ENCODE measurements at places on chromosomes 4 and X. TPM values are rescaled to one million over a fixed set of nuclear protein-coding genes. Genes with fewer than 3 reads are reported as not detected.

- H3K27me3 ChIP-seq, result peaks cover 14% of the 10 kb centered on the region
- no peak overlapping the region for H3K4me3 ChIP-seq
- H3K4me1 ChIP-seq, result no peaks in the 10 kb centered on the region
Measured at GRCh38 chr4:56531823-56532222, 26.2 kb downstream of the ARL9 start.

GRCh38 chrX:66680451-66680850, 41.6 kb upstream of the EDA2R start:
- no peaks in the 10 kb centered on the region for H3K36me3 ChIP-seq
- no peak overlapping the region for H3K27ac ChIP-seq
- H3K4me1 ChIP-seq, result no peaks in the 10 kb centered on the region
- DNase-seq, result no peak

DNA sequence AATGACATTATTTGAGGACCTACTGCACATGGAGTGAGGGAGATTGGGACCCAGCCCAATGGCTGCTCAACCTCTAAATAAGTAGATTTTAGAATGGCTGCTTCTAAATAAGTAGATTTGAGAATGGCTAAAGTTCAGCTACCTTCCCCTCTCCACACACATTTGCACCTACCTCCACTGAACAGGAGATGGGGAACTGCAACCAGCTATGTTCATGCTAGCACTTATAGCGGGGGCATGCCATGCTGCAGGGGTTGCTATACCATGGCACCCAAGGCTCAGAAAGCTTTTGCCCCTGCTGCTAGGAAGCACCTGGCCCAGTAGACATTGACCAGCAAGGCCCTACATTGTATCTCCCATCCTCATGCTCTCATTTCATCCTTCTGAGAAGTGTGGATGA, 70.2 kb upstream of the MAOA start:
- no peaks in the 10 kb centered on the region for H3K36me3 ChIP-seq
- no peaks in the 10 kb centered on the region for H3K4me1 ChIP-seq
- DNase-seq, result no peak

DNA sequence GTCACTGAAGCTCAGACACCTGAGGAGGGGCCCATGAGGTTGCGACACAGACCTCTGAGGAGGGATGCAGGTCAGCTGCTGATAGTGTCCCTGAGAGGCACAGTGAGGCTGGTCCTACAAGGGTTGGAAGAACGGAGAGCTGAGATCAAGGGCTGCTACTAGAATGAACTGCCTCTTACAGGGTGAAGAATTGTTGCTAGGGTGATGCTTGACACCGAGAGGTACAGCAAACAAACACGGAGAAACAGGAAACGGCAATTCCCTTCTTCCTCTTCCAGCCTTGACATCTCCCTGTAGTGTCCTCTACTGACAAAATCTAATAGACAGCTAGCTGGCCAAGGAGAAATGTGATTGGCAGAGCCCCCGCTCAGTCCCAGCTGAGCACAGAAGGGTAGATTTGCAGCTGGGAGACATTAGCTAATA, 11.8 kb upstream of the HPGDS start:
- no peaks in the 10 kb centered on the region for H3K36me3 ChIP-seq
- no peak overlapping the region for H3K4me3 ChIP-seq
- no peaks in the 10 kb centered on the region for H3K27me3 ChIP-seq
- peaks cover 7% of the 10 kb centered on the region for H3K4me1 ChIP-seq
- no peak overlapping the region for H3K27ac ChIP-seq

The KLHL13 gene
- 0.95 TPM for total RNA-seq

- H3K27ac ChIP-seq, result no peak overlapping the region
- H3K27me3 ChIP-seq, result no peaks in the 10 kb centered on the region
- H3K4me3 ChIP-seq, result no peak overlapping the region
- H3K4me1 ChIP-seq, result no peaks in the 10 kb centered on the region
- no peaks in the 10 kb centered on the region for H3K36me3 ChIP-seq
Measured at GRCh38 chr4:80900908-80901307, 129.6 kb upstream of the BMP3 start.

DNA sequence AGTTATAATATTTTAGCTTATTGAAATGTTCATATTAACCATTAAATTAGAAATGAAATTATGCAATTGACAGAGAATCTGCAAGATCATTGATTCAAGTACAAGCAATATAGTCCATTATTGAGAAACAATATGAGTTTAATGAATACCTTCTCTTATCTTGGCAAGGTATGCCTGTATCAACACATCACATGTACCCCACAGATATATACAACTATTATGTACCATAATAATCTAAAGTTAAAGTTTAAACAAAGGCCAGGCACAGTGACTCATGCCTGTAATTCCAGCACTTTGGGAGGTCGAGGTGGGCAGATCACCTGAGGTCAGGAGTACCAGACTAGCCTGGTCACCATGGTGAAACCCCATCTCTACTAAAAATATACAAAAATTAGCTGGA, 514.7 kb downstream of the PCDH7 start:
- H3K36me3 ChIP-seq, result no peaks in the 10 kb centered on the region
- H3K27me3 ChIP-seq, result no peaks in the 10 kb centered on the region
- no peak overlapping the region for H3K27ac ChIP-seq
- H3K4me1 ChIP-seq, result no peaks in the 10 kb centered on the region

The ANXA10 gene
- total RNA-seq, result 58.3 TPM

The VCX3A gene
- not detected for total RNA-seq

GRCh38 chr4:57672846-57673433, 562.8 kb upstream of the IGFBP7 start:
- H3K27ac ChIP-seq, result no peak overlapping the region
- H3K27me3 ChIP-seq, result no peaks in the 10 kb centered on the region
- no peaks in the 10 kb centered on the region for H3K4me1 ChIP-seq
- H3K4me3 ChIP-seq, result no peak overlapping the region
- no peaks in the 10 kb centered on the region for H3K36me3 ChIP-seq

- H3K4me3 ChIP-seq, result no peak overlapping the region
- no peak overlapping the region for H3K27ac ChIP-seq
- no peaks in the 10 kb centered on the region for H3K36me3 ChIP-seq
- H3K4me1 ChIP-seq, result no peaks in the 10 kb centered on the region
- no peaks in the 10 kb centered on the region for H3K27me3 ChIP-seq
- no peak for DNase-seq
Measured at GRCh38 chrX:138765051-138765450, 53.5 kb upstream of the FGF13 start.

DNA sequence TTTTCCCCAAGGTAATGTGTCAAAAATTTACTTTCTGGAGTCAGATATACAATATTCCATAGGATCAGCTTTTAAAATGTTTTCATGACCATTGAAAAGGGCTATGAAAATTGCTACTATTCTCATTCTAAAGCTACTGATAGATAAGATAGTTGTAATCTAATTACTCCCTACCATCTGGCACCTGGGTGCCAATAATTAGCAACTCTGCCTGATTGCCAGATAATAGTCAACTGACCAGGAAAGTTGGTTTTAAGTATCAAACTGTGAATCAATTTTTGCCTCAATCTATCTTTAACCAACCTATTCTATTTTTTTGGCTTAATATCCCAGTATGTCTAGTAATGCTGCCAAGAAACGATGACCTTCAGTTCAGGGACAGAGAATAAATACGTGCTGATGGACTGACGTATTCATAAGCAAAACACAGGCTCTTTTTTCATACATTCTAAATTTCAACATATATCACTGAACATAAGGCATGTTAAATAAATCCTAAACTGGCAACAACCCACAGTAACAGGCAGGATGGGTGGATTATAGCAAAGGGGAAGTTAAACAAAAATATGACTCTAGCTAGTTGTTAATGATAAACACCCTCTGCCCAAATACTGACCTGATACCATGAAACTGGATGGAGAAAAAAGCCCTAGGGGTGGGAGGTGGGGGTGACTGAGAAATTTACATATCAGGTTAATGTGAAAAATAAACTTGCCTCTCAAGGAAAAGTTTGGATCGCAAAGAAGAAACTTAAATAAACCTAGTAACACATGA, 18.2 kb downstream of the SH3RF1 start:
- peak overlapping the region; percentile 68 for H3K4me3 ChIP-seq
- H3K4me1 ChIP-seq, result peaks cover 54% of the 10 kb centered on the region
- peak overlapping the region; percentile 99 for H3K27ac ChIP-seq

- no peaks in the 10 kb centered on the region for H3K4me1 ChIP-seq
- H3K36me3 ChIP-seq, result no peaks in the 10 kb centered on the region
- no peak for DNase-seq
- no peak overlapping the region for H3K4me3 ChIP-seq
- no peaks in the 10 kb centered on the region for H3K27me3 ChIP-seq
Measured at GRCh38 chr4:99207911-99208718, 10.9 kb downstream of the ADH6 start.

- peaks cover 5% of the 10 kb centered on the region for H3K36me3 ChIP-seq
- no peak overlapping the region for H3K4me3 ChIP-seq
- peak; percentile 56 for DNase-seq
Measured at GRCh38 chrX:10597871-10598270, 22.5 kb downstream of the MID1 start.

DNA sequence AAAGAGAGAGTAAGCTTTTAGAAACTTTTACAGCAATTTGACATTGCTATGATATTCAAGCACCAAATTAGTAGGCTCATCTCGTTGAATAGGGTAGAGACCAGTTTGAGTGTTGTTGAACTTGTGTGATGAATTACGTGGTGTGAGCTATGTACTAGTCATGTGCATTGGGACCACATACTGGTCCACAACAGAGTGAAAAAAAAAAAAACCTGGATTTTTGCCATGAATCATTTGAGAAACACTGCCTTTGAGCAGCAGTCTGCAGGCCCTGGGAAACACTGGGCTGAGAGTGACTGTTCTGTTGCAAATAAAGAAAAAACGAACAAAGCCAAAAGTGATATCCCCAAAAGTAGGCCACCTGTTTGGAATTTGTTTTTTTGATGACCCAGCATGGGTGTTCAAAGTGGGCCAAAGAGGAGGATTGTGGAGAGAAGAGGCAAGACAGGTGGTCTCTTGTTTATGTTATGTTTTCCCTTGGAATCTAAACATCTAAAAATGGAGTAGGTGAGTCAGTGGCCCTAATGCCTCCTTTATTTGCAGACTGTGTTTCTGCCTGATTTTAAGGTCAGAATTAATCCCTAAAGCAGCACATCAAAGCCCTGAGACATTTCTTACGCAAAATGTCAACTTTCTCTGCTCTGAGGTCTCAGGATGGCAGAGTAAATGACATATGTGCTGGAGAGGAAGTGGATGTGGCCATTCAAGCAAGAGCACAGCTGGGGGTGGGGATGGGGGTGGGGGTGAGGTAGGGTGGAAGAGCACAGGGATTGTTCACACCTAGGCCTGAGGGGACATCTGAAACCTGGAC, 33.5 kb downstream of the TAF7L start:
- no peaks in the 10 kb centered on the region for H3K4me1 ChIP-seq
- H3K4me3 ChIP-seq, result no peak overlapping the region
- no peak overlapping the region for H3K27ac ChIP-seq
- H3K36me3 ChIP-seq, result no peaks in the 10 kb centered on the region
- no peak for DNase-seq
- H3K27me3 ChIP-seq, result peaks cover 14% of the 10 kb centered on the region

The ACTRT1 gene
- total RNA-seq, result not detected

The MAGED4B gene
- 8.7 TPM for total RNA-seq

DNA sequence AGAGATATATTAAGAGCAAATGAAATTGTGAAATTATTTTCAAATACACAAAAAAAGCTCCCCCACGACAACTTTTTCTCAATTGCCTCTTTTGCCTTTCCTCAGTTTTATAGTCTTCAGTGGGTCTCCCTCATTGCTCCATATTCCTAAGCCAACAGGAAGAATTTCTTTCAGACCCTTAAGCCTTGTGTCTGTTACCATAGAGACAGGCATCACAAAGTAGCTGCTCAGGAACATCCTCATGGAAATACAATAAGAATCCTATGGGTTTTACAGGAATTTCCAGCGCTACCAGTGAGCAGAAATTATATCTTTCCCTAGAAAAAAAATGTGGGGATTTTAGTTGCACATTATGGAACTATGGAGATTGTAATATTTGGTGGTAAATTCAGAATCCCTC, 121.9 kb upstream of the DMD start:
- no peak for DNase-seq
- no peak overlapping the region for H3K4me3 ChIP-seq
- no peaks in the 10 kb centered on the region for H3K4me1 ChIP-seq
- H3K36me3 ChIP-seq, result no peaks in the 10 kb centered on the region
- H3K27ac ChIP-seq, result no peak overlapping the region

The ZRSR2 gene
- 16.4 TPM for total RNA-seq

The BEND2 gene
- total RNA-seq, result not detected

GRCh38 chr4:112277220-112277619, 8.5 kb downstream of the TIFA start:
- H3K36me3 ChIP-seq, result no peaks in the 10 kb centered on the region
- no peaks in the 10 kb centered on the region for H3K4me1 ChIP-seq
- H3K27ac ChIP-seq, result no peak overlapping the region
- no peak overlapping the region for H3K4me3 ChIP-seq
- DNase-seq, result no peak

The DCAF8L2 gene
- total RNA-seq, result not detected

- no peaks in the 10 kb centered on the region for H3K27me3 ChIP-seq
- H3K4me1 ChIP-seq, result peaks cover 7% of the 10 kb centered on the region
- no peak for DNase-seq
- no peak overlapping the region for H3K4me3 ChIP-seq
- H3K36me3 ChIP-seq, result no peaks in the 10 kb centered on the region
Measured at GRCh38 chrX:72392042-72392441, 86.3 kb upstream of the CITED1 start.

GRCh38 chrX:5898463-5898862, 330.2 kb downstream of the NLGN4X start:
- H3K4me3 ChIP-seq, result no peak overlapping the region
- H3K36me3 ChIP-seq, result no peaks in the 10 kb centered on the region
- no peak overlapping the region for H3K27ac ChIP-seq

GRCh38 chr4:94974773-94975172, 217.0 kb downstream of the BMPR1B start:
- no peak overlapping the region for H3K27ac ChIP-seq
- H3K36me3 ChIP-seq, result no peaks in the 10 kb centered on the region
- peaks cover 9% of the 10 kb centered on the region for H3K4me1 ChIP-seq
- no peak for DNase-seq
- H3K4me3 ChIP-seq, result no peak overlapping the region

The IL13RA2 gene
- not detected for total RNA-seq

The ADH1A gene
- not detected for total RNA-seq

DNA sequence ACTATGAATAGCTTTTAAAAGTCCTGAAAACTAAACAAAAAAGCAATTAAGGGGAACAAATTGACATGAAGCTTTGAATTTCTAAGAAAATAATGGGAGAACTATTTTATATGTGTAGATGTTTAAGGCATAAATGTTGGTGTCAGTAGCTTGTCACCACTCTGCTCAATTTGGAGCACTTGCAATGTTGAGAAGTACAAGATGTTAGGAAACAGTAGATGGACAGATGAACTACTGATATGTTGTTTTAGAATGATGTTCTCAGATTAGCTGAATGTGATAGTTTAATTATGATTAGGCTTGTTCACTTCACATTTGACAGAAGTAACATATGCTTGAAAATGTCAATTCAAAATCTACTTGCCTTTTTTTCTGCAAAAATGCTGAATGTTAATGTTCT, 525.7 kb upstream of the IGFBP7 start:
- H3K4me1 ChIP-seq, result no peaks in the 10 kb centered on the region
- no peaks in the 10 kb centered on the region for H3K36me3 ChIP-seq
- H3K27ac ChIP-seq, result no peak overlapping the region
- H3K27me3 ChIP-seq, result no peaks in the 10 kb centered on the region
- no peak for DNase-seq

DNA sequence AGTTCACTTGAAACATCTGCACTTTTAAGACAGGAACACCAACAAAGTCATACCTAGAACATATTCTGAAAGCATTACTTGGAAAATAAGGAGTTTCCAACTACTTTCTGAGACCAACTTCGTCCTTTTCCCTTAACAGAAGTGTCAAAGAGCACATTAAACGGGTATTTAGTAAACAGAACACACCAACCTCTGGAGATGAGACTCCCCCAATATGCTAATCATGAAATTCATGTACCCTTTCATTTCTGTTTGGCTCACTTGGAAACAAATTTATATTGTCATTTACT, 69.2 kb downstream of the NOCT start:
- no peaks in the 10 kb centered on the region for H3K27me3 ChIP-seq
- no peaks in the 10 kb centered on the region for H3K4me1 ChIP-seq
- H3K27ac ChIP-seq, result peak overlapping the region; percentile 97
- no peak for DNase-seq
- H3K4me3 ChIP-seq, result peak overlapping the region; percentile 99
- H3K36me3 ChIP-seq, result peaks cover 28% of the 10 kb centered on the region

Data from Calu3 (cell line).